ENCODE measurements at places on chromosomes 3 and 15.

- DNase-seq = no peak
These were observed 8.5 kb downstream of the GYG1 start for GRCh38 chr3:148999806-149000205.

- no peak for DNase-seq
These were observed 80.4 kb downstream of the TRANK1 start for GRCh38 chr3:36864180-36865053.

DNA sequence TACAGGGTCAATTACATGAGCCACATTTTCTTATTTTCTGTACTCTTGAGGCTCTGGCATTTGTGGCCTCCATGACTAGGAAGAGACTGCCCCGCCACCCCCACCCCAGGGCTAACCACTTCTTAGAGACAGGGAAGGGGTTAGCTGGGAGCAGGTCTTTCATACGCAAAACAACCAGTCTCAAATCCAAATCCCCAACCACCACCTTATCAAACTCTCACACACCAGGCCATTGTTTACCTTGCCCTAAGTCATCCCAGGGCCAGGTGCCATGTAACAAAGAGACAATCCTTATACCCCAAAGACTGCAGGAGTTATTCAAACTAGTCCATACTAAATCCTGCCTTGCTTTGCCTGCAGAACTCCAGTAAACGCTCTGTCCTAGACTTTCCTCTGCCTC, 77.8 kb downstream of the B3GNT5 start:
- no peak for DNase-seq

- no peak for DNase-seq
These were observed 7.7 kb downstream of the MAP1A start for GRCh38 chr15:43525131-43525530.

DNA sequence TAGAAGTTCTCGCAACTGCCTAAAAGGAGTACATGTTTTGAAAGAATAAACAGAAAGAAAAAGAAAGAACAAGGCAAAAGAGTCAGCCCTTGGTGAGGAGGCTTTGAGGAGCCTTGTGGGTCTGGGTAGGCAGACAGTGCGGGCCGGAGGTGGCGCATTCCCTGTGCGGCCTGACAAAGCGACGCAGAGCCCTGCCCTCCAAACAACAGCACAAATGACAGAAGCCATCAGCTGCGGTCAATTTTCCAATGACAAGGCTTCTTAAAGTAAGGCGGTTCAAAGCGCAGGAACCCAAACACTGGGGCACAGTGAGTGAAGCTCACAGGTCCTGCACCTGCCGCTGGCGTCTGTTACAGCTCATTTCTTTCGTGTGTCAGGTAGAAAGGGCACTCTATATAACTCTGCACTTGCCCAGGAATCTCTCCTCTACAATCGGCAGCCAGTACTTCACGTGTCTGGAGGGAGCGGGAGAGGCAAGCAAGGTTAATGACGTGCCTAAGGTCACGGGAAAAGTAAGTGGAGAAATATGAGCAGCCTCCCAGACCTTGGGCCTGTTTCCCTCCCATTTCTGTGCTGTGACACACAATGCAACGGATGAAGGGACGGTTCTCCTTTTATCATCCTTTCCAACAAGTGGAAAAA, 178.1 kb downstream of the OPA1 start:
- no peak for DNase-seq

DNA sequence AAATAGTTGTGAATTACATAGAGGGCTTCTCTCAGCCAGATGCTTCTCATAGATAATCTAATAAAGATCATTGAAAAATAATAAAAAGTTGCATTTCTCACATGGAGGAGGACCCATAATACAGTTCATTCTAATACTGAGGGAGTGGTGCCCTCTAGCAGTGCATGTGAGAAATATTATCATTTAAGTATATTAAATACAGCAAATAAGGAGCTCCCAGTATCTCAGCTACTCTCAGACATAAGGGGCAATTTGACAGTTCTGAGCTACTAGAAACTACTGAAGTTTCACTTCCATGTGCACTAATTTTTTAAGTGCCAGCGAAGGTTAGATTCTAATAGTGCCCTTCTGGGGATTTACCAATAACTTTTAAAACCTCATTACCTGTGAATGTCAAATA, 188.3 kb downstream of the IL5RA start:
- no peak for DNase-seq
